ENCODE measurements at places on chromosomes 2 and 18.

DNA sequence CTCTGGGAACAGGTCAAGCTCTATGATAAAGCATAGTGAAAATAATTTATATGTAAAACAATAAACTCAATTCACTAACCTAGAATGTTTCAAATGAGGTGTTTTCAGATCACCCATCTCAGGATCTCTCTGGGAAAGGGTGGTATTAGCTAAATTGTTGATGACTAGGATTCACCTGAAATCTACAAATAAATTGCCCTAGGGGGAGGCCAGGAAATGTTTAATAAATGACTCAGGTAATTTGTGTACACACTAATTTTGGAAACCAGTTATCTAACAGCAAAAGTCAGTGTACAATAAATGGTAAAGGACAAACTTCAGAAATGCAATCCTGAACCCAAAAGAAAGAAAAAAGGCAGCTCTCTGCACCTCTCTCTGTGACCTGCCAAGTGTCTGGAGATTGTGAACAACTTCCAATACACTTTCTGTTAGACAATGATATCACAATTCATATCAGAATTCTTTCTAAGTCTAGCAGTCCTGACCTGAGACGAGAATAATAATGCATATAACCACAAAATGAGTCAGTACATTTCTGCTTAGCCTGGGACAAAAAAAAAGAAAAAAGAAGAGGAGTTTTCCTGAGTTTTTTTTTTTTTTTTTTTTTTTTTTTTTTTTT, 760.0 kb downstream of the EPHA4 start:
- no peak for DNase-seq

- no peak for DNase-seq
These were observed 27.5 kb upstream of the PGAP1 start for GRCh38 chr2:196954001-196954400.

DNA sequence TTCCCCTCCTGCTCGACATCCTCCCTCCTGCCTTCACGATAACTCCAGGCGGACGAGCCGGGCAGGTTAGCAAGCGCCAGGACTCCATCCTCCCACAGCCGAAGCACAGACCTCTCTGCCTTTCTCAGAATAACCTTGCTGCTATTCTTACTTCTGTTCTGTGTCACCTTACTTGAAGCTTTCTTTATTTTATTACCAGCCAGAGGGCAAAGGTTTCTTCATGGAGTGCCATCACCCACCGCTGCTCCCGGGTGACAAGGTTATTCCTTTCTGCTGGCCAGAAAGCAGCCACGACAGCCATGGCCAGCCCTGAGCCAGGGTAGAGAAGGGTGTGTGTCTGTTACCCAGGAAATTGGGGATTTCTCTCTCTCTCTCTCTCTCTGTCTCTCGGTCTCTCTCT, 227.1 kb downstream of the ANAPC1 start:
- DNase-seq: no peak

- no peak for DNase-seq
These were observed 25.5 kb upstream of the VIT start for GRCh38 chr2:36670881-36671595.

Measured in CD4-positive, alpha-beta T cell treated with Interleukin-12 subunit alpha and Interleukin-12 subunit beta, for 1 hour (primary cell).